Retinal pigment epithelial cell (primary cell): ENCODE measurements at places on chromosomes 4 and X.

DNA sequence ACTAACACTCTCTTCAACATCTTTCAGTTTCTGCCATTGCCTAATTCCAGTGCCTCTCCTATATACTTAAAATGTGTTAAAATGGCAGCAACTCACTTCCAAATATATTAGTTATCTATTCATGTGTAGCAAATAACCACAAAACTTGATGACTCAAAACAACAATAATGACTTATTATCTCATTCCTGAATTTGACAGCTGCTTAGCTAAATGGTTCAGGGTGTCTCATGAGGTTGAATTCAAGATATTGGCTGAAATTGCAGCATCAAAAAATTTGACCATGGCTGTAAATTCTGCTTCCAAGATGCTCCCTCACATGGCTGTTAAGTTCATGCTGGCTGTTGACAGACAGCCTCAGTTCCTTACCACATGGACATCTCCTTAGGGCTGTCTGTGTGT is 25.3 kb downstream of the PITX2 start:
- DNase-seq = no peak

DNA sequence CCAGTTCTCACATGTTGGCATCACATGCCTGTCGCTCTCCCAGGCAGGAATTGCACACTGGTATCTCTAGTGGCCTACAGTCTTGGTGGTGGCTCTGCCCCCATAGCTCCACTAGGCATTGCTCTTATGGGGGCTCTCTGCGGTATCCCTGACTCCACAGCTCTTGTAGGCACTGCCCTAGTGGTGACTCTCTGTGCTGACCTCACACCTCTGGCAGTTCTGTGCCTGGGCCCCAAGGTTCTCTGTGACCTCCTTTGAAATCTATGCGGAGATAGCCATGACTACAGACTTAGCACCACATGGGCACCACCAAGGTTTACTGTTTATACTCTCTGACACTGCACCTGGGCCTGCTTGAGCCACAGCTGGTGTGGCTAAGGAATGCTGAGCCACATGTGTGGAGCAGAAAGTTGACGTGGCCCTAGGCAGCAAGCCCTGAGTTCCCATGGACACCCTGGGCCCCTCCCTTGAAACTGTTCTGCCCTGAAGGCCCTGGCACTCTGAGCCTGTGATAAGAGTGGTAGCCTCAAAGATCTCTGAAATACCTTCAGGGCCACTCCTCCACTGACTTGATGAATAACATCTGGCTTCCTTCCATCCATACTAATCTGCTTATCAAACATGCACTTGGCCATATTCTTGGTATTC is 8.0 kb downstream of the SLC9B1 start:
- peak; percentile 66 for DNase-seq

DNA sequence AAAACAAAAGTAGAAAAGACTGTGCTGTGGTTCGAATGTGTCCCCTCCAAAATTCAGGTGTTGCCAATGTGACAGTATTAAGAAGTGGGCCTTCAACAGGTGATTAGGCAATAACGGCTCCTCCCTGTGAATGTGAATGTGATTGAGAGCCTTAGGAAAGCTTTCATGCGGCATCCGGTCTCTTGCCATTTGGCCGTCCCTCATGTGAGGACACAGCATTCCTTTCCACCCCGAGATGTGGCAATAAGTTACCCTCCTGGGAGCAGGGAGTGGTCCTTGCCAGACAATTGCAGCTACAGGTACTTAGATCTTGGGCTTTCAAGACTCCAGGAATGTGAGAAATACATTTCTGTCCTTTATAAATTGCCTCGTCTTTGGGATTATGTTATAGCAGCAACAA is 129.3 kb downstream of the CPEB2 start:
- no peak for DNase-seq

DNA sequence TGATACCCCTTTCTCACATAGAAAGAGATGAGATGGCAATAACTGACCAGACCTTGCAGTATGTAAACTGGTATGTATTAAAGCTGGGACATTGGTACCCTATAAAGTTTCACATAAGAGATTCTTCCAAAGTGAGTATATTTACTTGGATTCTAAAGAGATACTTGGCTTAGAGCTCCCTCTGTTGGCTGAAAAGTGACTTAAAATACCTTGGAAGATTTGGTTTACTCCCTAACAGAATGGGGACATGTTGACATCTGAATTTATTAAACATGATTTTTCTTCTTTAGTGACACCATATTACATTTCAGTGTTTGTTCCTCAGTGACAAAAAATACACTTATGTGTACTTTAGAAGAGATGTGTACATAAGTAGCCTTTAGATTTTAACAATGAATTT is 47.9 kb upstream of the RGN start:
- DNase-seq = peak; percentile 13

GRCh38 chr4:184845367-184846021 is 19.7 kb upstream of the ACSL1 start:
- DNase-seq = peak; percentile 16

DNA sequence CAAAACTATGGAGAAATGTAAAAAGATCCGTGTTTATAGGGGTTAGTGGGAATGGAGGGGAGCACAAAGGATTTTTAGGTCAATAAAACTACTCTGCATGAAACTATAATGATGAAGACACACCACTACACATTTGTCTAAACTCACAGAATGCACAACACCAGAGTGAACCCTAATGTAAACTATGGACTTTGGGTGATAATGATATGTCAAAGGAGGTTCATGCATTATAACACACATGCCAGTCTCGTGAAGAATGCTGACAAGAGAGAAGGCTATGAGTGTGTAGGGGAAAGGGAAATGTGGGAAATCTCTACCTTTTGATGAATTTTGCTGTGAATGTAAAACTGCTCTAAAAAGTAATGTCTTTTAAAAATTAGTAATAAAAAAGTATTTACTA is 183.3 kb downstream of the MAB21L2 start:
- DNase-seq = no peak

GRCh38 chrX:68307769-68308168 is 125.5 kb downstream of the OPHN1 start:
- DNase-seq = peak; percentile 32

GRCh38 chrX:3262901-3263300 is 83.6 kb downstream of the MXRA5 start:
- peak; percentile 96 for DNase-seq
